ENCODE measurements at places on chromosomes 1 and 21. TPM values are rescaled to one million over a fixed set of nuclear protein-coding genes. Genes with fewer than 3 reads are reported as not detected.

LAD1 gene
- 0.93 TPM for total RNA-seq

GJA9 gene
- total RNA-seq = 0.07 TPM

OXCT2 gene
- total RNA-seq = 0.49 TPM

ZFP69 gene
- total RNA-seq = not detected

ILDR2 gene
- 0.03 TPM for total RNA-seq

CLCA4 gene
- total RNA-seq = not detected

USH2A gene
- total RNA-seq = not detected

SIK1 gene
- total RNA-seq = 22.8 TPM

SPSB1 gene
- total RNA-seq = 29.5 TPM

LORICRIN gene
- not detected for total RNA-seq

CGN gene
- total RNA-seq = 2.6 TPM

SPRR1B gene
- not detected for total RNA-seq

All from A549 treated with GW870086 at 1 μM for 4 hours (cell line).